Ovary (tissue), 10 donors: ENCODE measurements at places on chromosomes 11 and 22.

DNA sequence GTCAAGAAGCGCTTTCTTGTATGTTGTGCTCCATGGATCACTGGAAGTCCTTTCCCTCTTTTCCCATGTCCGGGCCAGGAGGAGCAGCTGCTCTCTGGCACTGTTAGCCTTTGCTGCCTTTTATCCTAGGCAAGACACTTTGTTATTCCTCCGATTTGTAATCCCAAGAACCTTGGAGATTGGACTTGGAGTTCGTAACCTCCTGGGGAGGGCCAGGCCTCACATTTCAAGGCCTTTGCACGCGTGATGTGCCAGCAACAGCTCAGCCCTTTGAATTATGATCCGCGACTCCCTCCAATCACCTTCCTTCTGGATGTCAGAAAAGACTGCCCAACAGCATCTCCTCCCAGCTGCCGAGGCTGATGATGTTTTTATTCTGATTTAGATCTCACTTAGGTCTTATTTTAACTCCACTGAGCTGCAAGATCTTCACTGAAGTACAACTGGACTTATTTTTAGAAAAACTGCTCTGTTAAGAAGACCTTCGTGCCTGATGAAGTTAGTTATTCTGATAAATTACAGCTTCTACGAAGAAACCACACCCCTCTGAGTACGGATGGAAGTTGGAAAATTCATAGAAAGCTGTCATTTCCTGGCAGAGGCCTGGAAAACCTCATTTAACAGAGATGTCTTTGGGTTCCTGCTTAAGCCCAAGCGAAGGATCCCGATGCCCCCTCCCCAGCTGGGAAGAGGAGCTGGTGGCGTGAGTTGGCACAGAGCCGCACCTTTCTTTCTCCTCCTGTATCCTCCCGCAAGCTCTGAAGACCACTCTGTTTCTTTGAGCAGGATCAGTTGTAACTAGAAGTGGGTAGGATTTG is 62.4 kb downstream of the PARVB start:
- peak; percentile 83 for DNase-seq

DNA sequence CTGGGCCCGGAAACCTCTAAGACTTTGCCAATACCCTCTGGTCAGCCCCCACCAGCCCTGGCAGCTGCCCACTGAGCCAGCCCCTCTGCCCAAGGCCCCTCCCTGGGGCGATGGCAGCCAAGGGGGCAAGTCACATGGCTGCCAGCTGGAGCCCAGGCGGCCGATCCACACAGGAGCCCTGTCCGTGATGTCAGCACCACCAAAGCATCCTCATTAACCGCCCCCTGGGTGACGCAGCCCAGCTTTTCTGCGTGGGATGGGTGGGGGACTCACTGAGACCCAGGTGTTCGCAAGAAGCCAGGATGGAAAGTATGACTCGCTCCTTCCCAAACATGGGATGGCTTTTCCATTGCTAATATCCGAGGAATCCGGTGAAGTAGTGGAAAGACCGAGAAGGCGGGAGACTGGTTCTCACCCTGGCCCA is 46.6 kb upstream of the WNT7B start:
- DNase-seq: peak; percentile 24

DNA sequence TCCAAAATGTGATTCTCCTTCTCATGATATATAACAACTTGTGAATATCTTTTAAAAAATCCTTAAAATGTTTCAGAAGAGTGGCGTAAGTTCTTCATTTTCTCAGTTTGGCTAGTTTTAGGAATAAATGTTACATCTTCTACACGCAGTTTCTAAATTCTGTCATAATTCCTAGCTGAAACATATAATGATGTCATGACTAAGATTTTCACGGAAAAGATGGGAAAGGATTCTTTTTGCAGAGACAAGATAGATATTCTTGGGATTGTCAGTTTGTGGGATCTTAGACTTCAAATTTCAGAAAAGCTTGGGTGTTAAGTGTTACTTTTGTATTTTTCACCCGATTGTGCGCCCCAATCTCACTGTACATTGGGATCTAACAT is 1.7 kb downstream of the EED start:
- DNase-seq: no peak

DNA sequence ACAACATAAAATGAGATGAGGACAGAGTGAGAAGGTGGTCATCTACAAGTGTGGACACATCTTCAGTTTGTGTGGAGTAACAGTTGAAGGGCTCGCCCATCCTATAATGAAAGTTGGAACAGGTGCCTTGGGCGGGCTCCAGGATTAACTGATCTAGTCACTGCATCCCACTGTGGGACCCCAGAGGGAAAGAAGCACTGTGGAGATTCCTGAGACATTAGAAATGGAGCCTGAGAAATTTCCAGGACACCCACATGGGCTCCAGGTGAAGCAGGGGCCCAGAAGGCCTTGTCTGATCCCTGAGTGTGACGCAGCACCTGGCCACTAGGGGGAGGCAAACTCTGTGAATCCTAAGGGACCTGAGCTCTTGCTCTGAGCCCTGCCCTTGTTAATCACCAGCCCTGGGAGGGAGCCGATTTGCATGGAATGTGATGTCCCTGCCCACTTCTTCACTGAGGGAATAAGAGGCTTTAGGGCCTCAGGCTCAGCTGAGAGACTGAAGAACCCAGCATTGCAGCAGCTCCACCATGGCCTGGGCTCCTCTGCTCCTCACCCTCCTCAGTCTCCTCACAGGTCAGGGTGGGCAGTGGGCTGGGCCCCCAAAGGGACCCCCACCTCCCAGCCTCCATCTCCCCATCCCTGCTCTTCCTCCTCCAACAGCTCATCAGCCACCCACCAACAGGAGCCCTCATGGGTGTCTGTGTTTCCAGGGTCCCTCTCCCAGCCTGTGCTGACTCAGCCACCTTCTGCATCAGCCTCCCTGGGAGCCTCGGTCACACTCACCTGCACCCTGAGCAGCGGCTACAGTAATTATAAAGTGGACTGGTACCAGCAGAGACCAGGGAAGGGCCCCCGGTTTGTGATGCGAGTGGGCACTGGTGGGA is 98.4 kb downstream of the VPREB1 start:
- no peak for DNase-seq

DNA sequence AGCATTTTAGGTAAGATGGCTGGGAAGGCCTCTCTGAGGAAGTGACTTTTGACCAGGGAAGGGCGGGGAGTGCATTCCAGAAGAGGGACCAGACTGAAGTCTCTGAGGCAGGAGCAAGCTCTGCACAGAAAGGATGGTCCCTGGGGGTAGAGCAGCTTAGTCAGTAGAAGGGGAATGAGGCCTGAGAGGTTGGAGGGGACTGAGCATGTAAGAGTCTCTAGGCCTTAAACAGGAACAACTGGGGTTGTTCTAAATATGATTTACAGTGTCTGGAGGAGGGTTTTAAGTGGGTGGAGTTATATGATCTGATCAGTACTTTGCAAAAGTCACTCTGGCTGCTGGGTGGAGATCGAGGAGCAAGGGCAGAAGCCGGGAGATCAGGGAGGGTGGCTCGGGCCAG is 31.7 kb upstream of the TEF start:
- no peak for DNase-seq

DNA sequence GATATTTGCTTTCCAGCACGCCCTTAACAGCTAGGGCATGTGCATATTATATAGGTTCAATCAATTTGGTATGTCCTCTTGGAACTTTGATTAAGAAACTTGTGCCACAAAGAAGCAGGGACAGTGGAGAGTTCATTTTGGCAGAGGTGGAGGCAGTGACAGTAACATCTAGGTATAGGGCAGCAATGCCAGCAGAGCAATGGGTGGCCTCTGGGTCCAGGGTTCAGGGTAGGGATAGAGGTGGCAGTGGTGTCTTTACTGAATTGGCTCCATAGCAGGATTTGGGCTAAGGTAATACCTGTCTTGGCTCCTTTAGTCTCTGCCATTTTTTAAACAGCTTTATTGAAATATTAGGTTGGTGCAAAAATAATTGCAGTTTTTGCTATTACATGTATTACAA is 24.4 kb upstream of the POLD3 start:
- DNase-seq: no peak

DNA sequence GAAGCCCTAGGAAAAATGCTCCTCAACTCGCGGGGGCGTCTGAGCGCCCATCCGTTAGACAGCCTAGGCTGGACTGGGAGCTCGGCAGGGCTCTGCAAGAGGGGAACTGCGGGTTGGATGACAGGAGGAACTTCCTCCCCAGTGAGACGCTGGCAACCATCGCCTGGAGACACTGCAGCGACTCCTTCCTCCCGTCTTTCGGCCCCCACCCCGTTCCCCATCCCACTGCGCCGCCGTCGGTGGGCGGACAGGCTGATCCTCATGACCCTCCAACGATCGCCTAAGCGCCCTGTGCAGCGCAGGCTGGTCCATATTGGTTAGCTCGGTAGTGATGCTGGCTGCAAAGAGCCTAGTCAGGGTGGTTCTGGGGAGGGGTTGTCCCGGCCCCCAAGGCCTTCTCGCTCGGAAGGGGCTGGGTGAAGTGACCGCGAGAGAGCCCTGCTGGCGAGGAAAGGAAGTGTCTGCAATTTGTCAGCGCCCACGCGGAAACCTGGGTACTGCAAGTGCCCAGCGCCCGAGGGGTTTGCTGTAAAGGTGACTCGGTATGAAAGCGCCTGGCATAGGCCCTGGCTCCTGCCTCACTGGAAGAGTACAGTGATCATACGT is 638 bp downstream of the NRGN start:
- DNase-seq: no peak

GRCh38 chr11:14021738-14022137 is 59.2 kb downstream of the SPON1 start:
- no peak for DNase-seq

DNA sequence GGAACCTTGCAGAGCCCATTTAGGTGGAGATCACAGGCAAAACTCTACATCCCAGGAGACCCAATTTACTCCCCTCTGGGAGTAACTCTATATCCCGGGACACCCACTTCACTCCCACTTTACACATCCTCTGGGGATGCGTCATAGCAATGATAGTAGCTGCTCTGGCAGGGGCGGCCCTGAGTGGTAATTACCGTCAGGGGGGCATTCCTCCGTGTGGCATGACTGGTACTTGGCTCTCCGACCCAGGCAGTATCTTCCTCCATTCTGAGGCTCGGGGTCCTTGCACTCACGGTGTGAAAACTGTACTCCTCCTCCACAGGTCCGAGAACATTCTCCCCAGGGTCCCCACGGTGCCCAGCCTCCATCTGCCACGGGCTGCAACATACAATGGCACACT is 17.2 kb downstream of the ADAMTS8 start:
- DNase-seq: no peak

- no peak for DNase-seq
Observed at GRCh38 chr11:78217650-78218541, 29.2 kb downstream of the USP35 start.

DNA sequence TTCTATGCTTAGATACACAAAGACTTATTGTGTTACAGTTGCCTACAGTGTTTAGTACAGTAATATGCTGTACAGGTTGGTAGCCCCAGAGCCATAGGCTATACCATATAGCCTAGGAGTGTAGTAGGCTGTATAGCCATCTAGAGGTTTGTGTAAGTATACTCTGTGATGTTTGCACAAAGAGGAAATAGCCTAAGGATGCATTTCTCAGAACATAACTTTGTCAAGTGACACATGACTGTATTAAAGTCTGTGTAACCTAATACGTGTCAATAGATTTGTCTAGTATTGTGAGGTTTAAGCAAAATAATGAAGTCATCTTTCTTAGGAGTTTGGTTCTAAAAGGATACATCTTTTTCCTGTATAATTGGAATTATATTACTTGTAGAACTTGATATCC is 5.5 kb downstream of the ZC3H12C start:
- DNase-seq: no peak

DNA sequence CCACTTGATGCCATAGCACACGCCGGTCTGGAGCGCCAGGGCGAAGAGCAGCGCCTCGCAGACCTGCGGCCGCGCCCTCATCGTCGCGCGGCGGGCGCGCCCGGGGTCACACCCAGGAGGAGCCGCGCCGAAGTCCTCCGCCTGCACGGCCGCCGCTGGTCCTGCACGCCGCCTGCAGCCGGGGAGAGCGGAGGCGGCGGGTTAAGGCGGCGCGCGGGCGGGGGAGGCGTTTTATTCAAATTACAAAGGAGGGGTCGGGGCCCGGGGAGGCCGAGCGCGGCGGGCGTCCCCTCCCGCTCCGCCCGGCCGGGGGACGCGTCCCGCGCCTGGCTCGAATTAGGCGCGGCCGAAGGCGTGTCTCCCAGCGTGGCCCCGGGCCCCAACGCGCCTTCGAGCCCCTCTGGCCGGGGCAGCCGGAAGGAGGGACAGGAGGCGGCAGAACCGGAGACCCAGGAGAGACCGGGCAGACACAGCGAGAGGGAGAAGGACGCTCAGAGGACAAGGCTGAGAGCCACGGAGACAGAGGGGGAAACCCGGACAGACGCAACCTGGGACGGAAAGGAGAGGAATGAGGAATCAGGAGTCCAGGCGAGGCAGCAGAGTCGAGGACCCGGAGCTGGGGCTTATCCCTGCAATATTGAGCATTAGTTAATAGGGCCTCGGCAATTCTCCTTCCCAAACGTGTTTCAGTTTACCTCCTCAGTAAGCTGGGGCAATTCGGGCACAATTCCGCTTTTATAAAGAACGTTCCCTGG is at the start of gene WNT11:
Gene WNT11, minus strand, starts transcription at position 176 of the 755 bp plus-strand sequence. Its CDS starts 95 bp downstream, at position 81.
- peak; percentile 73 for DNase-seq

- DNase-seq: no peak
Observed at GRCh38 chr11:118799372-118799771, 8.4 kb upstream of the DDX6 start.

- no peak for DNase-seq
Observed at GRCh38 chr11:128196235-128196634, 391.1 kb downstream of the ETS1 start.
